ENCODE measurements at places on chromosomes 6 and 20.

GRCh38 chr6:52020945-52021570 lies 66.4 kb downstream of the PKHD1 start:
- DNase-seq, result no peak

- DNase-seq, result peak; percentile 38
Measured at GRCh38 chr6:41442800-41443501, 103.2 kb upstream of the FOXP4 start.

DNA sequence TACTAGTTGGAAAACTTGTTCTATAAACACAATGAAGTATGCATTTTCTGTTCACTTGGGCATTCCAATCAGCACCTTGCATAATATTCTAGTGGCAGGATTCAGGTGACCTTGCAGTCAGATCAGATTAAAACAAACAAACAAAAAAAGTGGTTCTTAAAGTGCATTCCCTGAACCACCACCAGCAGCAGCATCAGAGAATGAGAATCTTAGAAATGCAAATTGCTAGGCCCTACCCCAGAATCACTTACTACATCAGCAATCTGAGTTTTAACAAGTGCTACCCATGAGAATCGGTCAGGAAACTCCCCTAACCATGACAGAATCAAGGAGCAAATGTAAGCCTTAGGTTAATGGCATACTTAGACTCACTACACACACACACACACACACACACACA lies 41.7 kb downstream of the SNAP25 start:
- no peak for DNase-seq

DNA sequence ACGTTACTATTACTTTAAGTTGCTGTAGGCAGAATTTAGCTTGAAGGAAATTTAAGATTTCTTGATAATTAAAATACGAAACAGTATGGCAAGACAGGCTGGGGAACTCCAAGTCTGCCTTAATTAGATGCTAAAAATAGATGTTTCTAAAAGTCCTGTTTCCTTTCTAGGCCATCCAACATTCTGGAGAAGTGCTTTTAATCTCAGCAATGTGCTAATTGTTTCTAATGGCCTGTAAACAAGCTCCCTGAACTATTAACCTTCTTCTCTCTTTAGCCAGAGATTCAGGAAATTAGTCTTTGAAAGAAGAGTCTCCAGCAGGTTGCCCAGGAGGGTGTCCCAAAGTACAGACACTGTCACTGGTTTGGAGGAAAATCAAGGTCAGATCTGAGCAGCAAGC lies 677.3 kb upstream of the AGPAT4 start:
- DNase-seq, result no peak

DNA sequence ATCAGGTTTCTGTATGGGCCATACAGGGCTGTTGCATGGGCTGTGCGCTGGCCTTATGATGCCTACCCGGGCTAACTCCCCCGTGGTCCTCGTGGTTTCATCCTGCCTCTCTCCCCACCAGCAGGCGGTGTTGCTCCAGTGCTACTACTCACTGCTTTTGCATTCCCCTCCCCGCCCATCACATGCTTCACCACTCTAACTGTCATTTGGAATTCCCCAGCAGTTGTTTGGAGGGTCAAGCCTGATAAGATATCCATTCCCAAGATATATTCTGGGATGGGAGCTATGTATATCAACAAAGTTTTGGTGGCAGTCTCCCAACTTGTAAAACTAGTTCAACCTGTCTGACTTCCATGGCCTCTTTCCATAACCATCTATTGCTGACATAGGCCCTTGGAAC lies 233.2 kb upstream of the SOX4 start:
- peak; percentile 28 for DNase-seq

- peak; percentile 92 for DNase-seq
Measured at GRCh38 chr20:56468316-56469076, at the start of gene RTF2. Gene RTF2, plus strand, starts transcription at chr20:56468627. Its CDS starts 71 bp downstream, at chr20:56468698.

- DNase-seq, result no peak
Measured at GRCh38 chr6:77678048-77678447, 25.2 kb downstream of the MEI4 start.

DNA sequence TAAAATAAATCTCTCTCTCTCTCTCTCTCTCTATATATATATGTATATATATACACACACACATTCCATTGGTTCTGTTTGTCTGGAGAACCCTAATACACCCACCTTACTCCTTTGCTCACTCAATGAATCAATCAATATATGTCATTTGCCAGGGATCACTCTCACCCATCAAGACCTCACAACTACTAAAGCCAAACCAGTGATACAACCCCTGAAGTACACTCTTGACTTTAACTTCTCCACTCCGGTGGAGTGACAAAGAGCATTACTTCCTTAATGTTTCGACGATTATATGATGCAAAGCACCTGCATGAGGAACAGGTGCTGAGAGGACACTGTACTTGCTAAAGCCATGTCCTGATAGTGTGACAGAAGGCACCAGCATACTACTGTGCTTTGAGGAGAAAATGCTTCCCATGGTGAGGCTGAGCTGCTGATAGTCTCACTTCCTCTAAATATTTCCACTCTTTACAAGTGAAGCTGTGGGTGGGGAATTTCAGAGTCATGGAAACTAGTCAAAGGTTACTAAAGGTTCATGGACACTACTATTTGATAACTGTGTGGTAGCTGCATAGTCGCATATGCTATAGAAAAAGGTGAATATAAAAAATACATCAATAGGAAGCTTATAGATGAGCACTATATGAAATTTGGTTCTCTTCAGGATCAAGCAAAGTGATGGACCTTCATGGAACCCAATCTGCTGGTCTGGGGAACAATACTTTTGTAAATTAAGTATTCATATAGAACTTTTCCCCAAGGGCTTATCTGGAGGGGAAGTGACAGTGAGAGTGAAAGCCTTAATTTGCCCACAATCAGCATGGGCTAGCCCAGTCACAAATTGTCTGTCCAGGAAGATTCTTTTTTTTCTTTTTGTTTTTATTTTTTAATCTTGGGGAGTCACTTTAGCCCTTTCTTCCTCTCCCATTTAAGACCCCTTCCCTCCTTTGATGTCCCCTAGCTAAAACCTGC lies 141.9 kb upstream of the NEDD9 start:
- no peak for DNase-seq

Measured in body of pancreas (tissue), 4 donors.